ENCODE measurements at places on chromosomes 5 and 9.

DNA sequence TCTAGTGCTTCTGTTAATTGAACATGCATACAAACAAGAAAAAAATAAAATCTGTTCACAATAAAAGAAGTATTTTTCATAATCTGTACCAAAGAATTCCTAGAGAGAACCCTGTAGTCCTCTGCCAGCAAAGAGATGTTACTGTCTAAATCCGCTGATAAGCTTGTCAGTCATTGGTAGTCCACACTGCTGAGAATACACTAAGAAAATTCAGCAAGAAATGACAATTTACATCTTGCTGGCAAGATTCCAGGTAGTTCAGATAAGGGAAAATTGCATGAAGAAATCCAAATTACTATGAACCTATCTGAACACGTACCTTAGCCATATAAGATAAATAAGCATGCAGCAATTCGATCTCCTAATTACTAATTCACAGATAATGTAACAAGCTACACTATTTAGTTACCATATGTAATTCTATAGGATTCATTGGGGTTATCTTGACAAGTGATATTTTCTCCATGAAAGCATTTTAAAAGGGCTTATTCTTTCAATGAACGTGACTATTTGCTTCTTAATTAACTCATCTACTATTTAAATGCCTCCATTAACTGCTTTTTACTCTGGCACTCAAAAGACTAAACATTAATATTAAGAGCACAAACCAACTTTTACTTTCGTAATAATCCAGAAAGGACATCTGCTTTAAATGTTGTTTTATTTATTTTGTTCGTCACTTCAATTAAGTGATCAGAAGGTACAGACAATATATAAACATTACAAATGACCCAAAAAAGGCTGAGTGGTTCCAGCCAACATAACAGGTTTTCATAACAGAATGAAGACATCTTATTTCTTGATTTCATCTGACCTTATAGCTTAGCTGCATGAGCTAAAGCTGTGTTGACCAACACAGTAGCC is 9.7 kb downstream of the MPDZ start:
- no peak for DNase-seq

GRCh38 chr9:106934442-106935238 is 71.7 kb downstream of the ZNF462 start:
- no peak for DNase-seq

GRCh38 chr9:13487071-13487470 is 207.6 kb upstream of the MPDZ start:
- DNase-seq = no peak

- DNase-seq = no peak
Observed at GRCh38 chr5:89303033-89303480, 420.1 kb upstream of the MEF2C start.

GRCh38 chr5:89595056-89595455 is 712.1 kb upstream of the MEF2C start:
- no peak for DNase-seq

- no peak for DNase-seq
Observed at GRCh38 chr5:117713585-117714198, 1139.1 kb upstream of the SEMA6A start.

- no peak for DNase-seq
Observed at GRCh38 chr9:126397056-126397455, 70.4 kb downstream of the MVB12B start.

DNA sequence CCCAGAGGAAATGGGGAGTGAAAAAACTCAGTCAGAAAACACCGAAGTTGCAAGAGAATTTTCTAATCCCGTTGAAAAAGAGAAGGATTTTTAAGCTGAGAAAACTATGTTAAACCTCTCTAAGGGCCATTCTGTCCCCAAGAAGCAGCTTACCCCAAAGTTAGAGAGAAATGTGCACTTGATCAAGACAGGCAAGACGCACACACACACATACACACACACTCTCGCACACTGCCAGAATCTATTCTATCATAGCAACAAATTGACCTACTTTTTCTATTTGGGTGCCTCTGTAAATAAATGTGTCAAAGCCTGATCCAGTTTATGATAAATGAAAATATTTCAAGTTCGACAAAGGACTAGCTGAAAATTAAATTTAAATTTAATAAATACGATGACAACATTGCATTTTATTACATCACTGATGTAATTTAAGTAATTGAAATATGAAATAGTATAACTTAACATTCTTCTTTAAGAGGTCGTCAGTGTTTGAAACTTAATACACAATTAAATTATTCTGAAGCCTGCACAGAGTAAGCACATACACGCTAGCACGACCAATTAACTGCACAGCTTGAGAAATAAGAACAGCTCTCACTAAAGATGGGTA is 5.9 kb downstream of the NFIL3 start:
- no peak for DNase-seq

DNA sequence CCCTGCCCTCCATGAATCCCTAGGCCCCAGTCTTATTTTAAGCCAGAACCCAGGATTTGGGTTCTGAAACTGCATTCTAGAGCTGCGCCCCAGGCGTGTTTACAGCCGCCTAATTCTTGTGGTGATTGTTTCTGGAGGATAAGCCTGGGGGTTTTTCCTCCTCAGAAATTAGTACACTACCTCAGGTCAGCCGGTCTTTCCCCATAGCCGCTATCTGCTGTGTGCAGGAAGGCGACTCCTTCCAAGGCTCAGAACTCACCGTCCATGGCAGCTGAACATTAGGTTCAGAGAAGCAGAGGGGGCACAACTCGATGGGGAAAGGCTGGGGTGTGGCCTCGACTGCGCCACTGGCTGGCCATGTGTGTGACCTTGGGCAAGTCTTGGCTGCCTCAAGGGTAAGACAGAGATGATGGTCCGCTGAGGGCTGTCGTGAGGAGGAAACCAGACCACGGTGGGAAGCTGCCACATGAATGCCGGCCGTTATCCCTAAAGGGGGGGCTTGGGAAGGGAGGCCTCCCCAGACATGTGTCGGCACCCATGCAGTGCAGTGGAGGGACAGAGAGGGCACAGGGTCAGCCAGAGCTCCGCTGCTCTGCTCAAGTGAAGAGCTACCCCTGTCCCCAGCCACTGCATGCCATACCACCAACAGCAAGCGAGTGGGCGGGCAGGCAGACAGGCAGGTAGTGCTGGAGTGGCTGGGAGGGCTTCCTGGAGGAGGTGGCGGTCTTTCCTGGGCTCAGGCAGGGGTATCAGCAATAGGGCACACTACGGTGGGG is 28.9 kb downstream of the SHB start:
- no peak for DNase-seq

GRCh38 chr9:108835831-108836230 is 20.0 kb downstream of the ACTL7B start:
- DNase-seq = no peak

DNA sequence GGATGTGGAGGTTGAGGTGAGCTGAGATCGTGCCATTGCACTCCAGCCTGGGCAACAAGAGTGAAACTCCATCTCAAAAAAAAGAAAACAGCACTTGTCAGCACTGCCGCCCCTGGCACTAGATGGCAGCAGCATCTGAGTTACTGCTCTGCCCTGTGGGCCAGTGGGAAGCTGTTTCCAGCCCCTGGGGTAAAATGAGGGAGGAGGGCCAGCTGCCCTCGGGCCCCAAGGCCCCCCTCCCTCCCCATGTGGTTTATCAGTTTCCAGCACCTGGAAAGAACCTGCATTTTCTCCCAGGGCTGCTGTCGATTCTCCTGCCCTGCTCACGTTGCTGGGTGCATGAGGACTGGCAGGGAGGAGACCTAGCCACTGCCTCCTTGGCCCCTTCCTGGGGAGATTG is 13.2 kb upstream of the CEL start:
- DNase-seq = no peak

DNA sequence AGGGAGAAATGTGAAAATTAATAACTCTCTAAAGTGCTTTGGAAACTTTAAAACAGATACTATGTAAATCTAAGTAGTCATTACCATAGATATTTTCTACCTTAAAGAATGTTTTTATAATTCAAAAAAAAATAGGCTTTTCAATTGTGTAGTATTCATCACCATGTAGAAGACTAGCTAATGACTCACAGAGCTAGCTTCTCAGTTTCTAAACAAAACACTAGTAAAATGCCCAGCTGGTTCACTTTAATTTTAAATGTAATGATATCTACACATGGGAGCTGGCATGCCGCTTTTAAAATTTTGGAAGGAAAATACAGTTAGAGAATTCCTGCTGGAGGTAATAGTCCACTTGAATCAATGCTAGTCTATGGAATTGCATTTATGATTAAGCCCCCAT is 509.8 kb downstream of the CSNK1G3 start:
- DNase-seq = no peak

DNA sequence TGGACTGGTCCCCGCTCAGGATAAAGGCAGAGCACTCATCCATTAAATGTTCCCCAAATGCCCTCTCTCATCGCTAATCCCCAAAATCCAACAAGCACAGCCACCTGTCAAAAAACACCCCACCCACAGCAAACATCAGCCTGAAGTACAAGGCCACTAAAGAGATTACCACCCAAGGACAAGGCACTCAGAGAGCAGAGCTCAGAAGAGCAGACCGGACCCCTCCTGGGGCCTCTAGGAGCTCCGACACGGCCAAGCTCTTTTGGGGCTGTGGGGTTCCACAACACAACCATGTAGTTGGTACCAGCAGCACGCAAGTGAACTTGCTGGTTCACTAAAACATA is 9.8 kb downstream of the VDAC1 start:
- no peak for DNase-seq

DNA sequence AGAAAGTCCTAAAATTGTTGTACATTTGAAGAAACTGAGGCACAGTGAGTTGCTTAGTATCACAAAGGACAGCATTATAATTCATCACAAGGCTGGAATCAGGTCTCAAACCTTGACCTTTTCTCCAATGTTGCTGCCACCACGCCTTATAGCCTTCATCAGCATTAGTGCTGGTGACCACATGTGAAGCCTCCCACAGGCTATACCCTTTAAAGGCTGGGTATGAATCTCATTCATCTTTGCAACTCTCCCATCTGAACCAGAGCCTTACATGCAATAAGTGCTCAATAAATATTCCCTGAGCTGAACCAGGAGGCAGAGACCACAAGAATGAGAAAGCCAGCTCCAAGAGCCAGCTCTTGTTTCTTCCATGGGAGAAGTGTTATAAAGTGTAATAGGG is 104.7 kb downstream of the SPOCK1 start:
- no peak for DNase-seq

DNA sequence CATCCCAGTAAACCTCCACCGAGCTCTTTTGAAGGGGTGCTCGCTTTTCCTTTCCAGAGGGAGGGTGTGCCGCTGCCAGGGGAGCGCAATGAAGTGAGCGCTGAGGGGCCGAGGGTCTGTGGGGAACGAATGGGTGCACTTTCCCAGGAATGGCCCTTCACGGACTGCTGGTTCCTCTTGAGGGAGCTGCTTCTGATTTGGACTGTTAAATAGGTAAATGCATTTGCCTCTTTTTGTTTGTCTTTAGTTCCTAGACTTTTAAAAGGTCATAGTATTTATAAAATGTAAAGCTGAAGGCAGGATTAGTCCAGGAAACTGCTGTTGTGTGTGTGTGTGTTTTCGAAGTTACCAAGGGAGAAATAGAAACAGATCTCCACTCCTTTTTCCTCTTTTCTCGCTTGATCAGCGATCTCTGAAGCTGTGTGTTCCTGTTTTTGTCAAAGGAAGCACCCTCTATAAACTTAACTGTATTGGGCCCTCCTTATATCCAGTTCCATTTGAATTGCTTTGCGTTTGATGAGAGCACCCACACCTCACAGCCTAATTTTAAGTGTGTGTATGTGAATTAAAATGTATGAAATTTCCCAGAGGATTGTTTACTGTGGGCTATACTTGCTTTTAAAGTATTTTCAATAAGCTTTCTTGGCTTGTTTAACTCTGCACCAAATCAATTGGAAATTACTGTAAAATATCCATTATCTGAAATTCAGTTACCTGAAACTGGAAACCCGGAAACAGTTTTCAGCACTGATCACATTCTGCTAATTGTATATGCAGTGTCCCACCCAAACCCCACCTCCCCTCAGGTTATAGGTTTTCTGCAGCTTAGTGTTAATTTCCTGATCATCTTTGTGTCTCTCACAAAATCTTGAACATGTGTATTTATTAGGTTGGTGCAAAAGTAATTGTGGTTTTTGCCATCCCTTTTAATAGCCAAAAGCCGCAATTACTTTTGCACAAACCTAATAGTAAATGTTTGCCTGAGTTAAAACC is 966 bp downstream of the SNX2 start:
- no peak for DNase-seq

DNA sequence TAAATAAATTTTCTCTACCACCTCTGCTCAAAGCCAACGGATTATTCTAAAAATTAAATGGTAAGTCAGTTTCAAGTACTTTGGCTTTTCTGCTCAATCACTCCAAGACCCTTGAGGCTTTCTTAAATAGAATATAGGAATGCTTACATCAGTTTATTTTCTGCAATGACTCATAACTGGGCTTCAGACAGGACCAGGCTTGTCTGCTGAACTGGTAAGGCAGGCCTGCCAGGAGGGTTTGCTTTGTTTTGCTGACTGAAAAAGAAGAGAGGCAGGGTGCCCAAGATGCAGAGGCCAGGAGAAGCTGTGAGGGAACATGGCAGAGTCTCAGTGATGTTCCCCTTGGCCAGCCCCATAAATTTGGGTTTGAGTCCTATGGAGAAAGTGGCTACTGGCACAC is 60.3 kb upstream of the EPB41L4A start:
- DNase-seq = no peak

- DNase-seq = no peak
Observed at GRCh38 chr9:77981332-77981731, 50.3 kb downstream of the GNAQ start.

DNA sequence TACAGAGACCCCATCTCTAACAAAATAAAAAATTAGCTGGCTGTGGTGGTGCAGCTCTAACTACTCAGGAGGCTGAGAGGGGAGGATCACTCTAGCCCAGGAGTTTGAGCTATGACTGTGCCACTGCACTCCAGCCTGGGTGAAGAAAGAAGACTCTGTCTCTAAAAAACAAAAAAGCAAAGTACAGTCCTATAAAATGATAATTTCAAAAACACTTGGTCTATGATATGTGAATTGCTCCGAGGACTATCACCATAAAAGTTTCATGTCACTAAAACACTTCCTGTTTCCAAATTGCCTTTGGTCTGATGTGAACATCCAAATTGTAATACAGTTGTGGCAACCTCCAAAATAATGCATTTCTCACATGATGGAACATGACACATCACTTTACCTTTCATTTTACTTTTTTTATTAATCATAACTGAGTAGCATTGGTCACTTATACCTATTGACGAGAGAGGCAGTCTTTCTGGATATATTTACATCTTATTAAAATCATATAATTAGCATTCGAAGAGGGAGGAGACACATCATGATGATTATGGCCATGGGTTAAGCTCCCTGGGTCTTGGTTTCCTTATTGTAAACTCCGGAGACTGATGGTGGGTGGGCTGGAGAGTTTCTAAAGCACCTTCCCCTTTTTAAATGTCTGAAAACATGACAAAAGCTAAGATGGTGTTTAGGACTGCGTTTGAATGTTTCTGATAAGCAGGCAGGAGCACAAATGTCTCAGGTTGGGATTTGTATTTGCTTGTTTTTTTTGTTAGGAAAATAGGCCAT is 25.8 kb upstream of the CD180 start:
- no peak for DNase-seq

DNA sequence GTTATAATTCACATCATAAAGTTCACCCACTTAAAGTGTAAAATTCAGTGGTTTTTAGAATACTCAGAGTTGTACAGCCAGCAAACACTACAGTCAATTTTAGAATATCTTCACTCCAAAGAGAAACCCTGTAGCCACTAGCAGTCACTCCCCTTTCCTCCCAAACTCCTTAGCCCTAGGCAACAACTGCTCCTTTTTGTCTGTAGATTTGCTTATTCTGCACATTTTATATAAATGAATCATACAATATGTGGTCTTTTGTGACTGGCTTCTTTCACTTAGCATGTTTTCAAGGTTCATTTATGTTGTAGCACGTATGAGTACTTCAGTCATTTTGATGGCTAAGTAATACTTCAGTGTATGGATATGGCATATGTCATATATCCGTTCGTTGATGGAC is 38.7 kb downstream of the TGFBR1 start:
- no peak for DNase-seq

- DNase-seq = no peak
Observed at GRCh38 chr9:84146893-84147710, 166.5 kb downstream of the RMI1 start.
